Right renal cortex interstitium (tissue), 3 donors: ENCODE measurements at places on chromosomes 3 and 15.
A peak's percentile ranks its signal among the peaks of the same experiment; 100 is the strongest.

DNA sequence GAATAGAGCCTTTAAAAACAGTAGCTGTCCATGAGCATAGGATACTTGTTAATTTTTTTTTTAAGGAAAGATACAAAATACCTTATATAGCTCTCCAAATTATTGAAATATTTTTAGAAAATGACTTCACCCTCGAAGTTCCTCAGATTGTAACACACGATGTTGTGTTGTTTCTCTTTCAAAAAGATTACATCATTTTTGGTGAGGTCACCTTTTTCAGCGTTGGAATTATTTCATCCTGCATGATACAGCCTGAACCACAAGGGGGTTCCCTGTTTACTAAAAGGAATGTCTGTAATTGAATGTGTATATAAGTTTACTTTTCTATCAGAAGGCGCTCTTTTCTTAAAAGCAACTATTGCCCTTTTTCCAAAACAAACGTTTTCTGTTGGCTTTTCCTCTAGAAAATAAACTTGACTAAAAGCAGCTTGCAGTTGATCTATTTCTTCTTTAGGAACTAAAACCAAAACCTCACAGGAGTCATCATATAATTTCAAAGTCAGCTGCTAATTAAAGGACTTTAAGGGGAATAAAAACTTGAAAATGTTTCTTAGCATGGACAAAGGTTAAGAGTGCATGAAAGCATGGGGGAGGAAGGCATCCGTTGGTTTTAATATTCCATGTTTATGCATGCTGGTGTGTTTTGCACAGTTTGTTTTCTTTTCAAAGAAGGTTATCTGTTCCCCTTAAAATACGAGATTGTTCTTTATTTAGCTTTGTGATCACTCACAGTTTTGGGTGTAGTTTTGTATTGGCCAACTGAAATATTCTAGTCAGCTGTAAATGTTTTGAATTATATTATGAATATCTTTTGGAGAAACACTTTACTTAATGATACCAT is 29.4 kb downstream of the LYSMD4 start:
- peak; percentile 58 for DNase-seq

DNA sequence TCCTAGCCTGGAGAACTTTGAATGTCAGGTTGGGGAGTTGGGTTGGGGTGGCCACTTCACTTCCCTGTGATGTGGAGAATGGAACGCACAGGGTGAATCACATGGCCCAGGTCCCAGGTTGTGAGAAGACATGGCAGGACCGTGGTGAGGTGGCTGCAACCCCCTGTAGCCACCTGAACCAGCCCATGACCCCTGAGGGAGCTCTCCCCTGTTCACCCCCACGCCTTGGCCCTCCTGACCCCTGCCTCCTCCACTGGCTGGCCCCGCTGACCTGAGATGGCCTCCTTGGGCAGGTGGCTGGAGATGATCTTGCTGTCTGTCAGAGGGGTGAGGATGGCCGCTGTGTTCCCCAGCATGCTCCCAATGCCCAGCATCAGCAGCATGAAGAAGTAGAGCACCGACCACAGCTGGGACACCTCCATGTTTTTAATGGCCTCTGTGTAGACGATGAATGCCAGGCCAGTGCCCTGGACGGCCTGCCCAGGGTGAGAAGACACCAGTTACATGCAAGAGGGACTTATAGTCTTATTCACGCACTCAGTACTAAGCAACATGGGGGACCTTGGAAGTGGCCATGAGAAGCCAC is 31.0 kb downstream of the SLC6A20 start:
- DNase-seq, result no peak

DNA sequence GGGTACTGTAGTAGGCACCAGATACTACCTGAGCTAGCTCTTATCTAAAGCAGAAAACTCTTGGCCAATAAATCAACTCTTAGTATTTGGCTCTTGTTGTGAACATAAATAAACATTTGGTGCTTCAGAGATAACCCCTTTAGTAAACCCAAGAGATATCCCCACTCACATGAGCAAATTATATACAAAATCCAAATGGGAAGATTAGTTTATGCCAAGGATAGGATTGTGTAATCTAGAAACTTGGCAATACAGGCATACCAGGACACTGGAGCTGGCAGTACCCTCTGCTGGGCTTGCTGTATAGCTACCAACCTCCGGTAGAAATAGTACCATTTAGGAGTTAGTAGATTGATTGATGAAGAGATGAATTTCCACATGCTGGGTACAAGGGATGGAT is 127.0 kb downstream of the LIPC start:
- no peak for DNase-seq

DNA sequence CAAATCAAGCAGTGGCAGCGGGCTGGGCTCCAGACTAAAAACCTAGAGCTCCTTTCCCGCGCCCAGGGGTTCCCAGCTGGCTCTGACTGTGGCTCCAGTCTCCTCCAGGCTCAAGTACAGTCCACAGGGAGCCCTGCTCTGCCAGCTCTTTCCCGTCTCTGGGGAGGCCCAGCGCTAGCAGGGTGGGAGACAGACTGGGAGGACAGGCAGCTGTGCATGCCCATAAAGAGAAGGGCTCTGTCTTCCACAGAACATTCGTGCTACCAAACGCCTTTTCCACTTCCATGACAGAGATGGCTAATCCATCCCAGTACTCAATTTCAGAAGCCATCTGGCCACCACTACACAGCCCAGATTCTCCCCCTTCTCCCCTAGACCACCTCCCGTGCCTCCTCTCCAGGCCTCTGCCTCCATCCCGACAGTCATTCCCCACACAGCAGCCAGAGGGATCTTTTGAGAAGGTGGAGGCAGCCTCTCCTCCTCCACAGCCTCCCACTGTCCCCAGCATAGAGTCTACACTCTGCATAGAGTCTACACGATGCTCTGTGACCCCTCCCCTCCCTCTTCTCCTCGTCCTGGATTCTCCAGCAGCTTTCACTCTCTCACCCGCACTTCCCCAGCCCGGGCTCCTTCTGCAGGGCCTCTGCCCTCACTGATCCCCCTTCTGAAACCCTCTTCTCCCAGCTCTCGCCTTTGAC is 6.8 kb upstream of the DUSP7 start:
- DNase-seq, result no peak

GRCh38 chr3:188557235-188557634 is 403.3 kb downstream of the LPP start:
- DNase-seq, result no peak

DNA sequence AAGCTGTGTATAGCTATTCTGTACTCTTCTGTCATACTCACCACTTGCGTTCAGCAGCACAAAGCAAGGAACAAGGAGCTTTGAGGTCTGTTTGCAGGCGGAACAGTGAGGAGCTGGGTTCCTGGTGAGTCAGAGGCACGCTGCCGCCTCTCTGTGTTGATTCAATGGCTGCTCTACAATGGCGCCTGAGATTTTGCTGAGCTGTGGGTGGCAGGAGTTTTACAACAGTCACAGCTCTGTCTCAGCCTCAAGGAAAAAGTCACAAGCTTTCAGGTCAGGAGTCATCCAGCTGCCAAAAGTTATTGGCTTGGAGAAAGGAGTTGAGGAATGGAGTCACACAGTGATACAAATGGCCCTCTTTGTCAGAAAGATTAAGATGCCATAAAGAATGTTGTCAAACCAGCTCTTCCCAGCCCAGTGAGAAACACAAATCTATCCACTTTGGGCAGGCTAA is 98.1 kb downstream of the SSR3 start:
- DNase-seq, result no peak

DNA sequence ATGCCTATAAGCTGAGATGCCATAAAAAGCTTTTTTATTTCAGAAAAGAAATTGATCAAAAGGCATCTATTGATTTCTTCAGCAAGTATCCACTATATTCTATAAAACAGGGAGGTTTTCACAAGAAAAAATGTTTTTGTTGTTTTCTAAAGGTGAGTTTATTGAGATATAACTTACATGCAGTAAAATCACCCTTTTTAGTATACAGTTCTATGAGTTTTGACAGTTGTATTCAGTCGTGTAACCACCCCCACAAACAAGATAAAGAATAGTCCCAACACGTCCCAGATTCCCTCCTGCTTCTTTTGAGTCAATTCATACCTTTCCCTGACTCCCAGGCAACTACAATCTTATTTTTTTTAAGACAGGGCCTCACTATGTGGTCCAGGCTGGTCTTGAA is 7.8 kb downstream of the INTS14 start:
- DNase-seq, result no peak

- DNase-seq, result no peak
Observed at GRCh38 chr3:182921665-182922355, 58.5 kb downstream of the DCUN1D1 start.
